ENCODE measurements at places on chromosomes 2 and 18.

DNA sequence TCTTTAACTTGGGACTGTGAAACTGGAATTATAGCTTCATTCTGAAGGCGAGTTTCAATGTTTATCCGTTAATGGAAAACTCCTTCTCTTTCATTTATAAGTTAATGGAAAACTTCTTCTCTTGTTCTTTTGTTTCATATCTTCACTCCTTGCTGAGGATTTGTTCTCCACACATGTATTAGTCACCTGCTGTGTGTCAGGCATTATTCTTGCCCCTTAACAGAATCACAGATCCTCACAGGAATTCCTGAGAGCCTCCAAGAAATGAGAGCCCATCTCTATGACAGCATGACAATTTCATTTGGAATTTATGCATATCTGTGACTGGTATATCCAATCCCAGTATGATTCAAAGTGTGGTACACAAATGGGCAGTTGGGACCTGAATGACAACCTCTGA is 545.8 kb downstream of the BCL11A start:
- no peak for DNase-seq

GRCh38 chr18:60413944-60414547 is 41.5 kb upstream of the MC4R start:
- DNase-seq: no peak

DNA sequence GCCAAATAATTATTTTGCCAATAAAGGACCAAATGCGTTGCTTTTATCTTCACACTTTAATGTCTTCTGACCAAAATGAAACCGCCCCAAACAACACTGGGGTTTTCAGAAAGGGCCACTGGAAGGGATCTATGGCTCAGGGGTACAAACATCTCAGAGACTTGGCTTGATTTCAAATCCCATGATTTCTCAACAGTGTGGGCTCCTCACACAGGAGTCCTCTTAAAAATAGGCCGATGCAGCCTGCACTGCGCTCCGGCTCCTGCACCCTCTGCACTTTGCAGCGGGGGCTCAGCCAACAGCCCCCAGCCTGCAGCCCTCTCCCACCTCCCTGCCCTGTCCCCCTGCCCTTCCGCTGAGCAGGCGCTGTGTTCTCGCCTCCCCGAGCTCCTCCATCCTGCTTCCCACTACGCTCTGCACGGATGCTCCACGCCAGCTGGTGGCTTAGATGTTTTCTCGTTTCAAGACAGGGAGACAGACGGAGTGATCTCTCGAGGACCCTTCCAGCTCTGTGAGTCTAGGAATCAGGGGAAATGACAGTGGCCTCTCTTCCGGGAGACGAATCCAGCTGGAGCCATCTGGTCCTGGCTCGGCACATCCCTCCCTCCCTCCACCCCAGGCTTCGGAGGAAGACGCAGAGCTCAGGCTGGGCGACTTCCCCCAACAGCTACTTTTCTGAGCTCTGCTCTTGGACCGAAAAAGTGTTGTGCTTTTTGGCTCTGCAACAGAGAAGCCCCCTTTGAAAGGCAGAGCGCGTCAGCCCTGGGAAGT is 71.4 kb downstream of the KCNF1 start:
- DNase-seq: no peak

- DNase-seq: no peak
Observed at GRCh38 chr2:233301811-233302210, 5.8 kb upstream of the SAG start.

- no peak for DNase-seq
Observed at GRCh38 chr2:32632089-32632488, 4.2 kb downstream of the TTC27 start.

- no peak for DNase-seq
Observed at GRCh38 chr2:182606728-182607681, 109.1 kb upstream of the DNAJC10 start.

DNA sequence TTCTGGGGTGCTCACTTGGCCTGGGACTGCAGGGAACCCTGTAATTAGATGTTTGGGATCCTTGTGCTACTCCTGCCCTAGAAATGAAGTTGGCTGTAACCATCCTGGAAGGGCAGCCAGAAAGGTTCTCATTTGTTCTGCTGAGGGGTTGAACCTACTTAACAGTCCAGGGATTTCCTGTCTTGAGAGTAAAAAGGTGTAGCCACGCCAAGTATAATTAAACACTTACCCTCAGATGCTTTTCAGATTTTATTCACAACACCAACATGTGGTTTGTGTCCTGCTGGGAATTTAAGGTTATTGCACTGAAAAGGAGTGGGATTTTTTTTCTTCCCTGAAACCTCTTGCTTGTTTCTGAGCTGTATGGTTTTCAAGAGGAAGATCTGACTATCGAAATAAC is 222.4 kb upstream of the APCDD1 start:
- DNase-seq: no peak

DNA sequence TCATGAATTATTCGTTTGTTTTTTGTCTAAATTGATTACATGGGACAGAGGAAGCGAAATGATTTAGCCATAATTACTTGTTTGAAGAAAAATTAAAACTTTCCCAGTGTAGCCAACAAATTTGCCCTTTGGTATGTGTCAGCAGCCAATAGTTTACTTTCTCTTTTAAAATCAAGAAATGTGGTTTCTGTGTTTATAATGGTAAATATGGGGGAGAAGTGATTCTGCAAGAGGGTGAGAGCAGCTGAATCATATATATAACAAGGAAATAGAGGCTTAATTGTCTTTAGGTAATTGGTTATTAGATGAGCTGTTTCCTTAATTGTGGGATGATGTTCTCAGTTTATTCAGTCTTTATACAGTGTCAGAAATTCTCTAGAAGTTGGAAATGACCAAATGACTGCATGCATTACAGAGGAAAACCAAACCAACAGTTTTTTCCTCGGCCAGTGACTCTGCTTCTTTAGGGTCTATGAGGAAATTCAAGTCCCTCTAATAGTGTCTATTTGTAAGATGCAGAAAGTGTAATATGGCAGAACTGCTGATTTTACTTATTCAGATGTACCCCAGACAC is 132.9 kb downstream of the AGPS start:
- DNase-seq: no peak

GRCh38 chr2:102606353-102606752 is 13.0 kb upstream of the SLC9A2 start:
- no peak for DNase-seq

DNA sequence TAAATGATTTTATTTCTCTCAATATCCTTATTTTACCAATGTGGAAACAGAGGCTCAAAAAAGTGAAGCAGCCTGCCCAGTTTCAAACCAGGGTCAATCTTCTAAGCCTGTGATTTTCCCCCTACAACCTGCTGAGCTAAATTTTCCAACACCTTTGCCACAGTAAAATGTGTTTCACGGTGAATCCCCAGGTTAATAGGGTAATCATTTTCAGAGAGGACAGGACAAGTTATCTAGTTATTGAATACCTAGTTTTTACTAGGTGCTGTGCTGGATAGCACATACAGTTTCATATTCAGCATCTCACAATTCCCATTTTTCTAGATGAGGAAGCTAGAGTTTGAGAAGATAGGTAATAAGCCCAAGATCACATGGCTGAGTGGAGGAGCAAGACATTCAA is 236.6 kb downstream of the PTH2R start:
- DNase-seq: no peak

- DNase-seq: no peak
Observed at GRCh38 chr2:237345891-237346640, 67.9 kb downstream of the COL6A3 start.

- DNase-seq: no peak
Observed at GRCh38 chr2:106168657-106169056, 25.4 kb downstream of the UXS1 start.

- no peak for DNase-seq
Observed at GRCh38 chr18:35572644-35573043, 8.9 kb upstream of the GALNT1 start.

DNA sequence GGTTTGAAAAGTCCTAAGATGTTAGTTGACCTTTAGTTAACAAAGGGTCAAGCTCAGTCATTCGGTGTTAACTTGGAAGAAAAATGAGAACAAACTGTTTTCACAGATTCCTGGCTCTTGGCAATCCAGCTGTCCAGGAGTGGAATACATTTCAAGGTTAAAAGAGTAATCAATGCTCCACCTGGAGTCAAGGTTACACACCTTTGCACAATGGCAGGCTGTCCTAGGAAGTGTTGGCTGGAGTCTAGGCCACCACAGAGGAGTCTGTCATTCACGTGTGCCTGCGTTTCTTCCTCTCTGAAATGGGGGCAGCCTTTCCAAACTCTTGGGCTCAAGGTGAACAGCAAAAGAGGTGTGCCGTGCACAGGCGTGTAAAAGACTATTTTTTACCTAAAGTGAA is 6.3 kb upstream of the ID2 start:
- DNase-seq: no peak

- DNase-seq: no peak
Observed at GRCh38 chr2:70431716-70432347, 121.8 kb downstream of the TGFA start.
